NCI-H2029 treated with DMSO at 0.1 percent for 48 hours (cell line): ENCODE measurements at places on chromosomes 4 and X.
A peak's percentile ranks its signal among the peaks of the same experiment; 100 is the strongest.

DNA sequence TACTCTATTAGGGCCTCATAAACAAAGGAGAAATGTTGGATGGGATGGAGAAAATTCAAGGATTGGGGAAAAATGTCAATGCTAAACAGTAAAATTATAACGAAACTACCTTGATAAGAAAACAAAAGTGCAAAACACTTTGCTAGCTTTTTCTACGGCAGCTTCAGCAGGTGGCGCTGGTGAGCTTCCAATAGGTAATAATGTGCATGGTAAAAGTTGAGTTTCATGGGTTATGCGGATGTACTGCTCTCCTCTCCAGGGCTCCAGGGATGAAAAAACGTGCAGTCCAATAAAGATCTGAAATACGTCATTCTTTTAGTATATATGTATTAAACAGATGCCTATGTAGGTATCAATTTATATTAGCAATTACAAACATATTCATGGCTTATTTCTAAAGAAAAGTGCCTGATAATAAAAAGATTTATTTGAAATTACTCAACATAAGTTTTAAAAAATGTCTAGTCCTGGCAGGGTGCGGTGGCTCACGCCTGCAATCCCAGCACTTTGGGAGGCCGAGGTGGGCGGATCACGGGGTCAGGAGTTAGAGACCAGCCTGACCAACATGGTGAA is 239.6 kb downstream of the GRXCR1 start:
- DNase-seq, result peak; percentile 7

GRCh38 chrX:107452581-107452980 is 3.1 kb downstream of the FRMPD3 start:
- DNase-seq, result no peak

GRCh38 chr4:110247591-110247990 is 49.2 kb upstream of the ELOVL6 start:
- no peak for DNase-seq

- no peak for DNase-seq
These were observed 119.5 kb upstream of the LIMCH1 start for GRCh38 chr4:41418444-41418843.

DNA sequence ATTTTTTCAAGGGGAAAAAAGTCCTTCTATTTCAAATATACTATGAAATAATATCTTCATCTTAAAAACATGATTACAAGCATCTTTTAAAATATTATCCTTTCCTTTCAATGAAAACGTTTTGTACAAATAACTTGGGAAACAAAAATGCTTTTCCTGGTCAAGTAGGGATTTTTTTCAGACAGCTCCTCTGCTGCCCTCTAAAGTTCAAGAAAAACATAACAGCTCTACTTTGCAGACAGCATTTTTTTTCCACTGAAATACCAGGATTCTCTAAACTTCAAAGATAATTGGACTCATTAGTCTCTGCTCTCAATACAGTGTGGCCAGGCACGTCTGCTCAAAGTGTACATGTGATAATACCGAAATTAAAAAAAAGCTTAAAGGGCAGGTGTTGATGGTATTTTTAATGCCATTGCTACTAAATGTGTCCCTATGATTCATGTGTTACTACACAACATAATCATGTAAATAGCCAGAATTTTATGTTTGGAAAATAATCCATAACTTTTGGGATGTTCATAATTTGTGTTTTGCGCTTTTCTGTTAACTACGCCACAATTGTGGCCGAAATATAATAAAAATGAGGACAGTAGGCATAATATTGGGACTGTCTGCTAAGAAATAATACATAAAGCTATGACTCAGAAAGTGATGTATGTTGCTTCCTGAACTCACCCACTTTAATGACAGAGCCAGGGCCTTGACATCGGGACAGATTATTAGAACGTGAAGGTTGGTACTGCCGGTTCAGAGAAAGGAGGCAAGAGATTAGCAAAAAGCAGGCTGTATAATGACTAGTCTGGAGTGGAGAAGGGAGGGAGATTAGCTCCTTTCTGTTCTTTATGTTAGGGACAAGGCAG is 478.9 kb downstream of the KCNIP4 start:
- peak; percentile 14 for DNase-seq

DNA sequence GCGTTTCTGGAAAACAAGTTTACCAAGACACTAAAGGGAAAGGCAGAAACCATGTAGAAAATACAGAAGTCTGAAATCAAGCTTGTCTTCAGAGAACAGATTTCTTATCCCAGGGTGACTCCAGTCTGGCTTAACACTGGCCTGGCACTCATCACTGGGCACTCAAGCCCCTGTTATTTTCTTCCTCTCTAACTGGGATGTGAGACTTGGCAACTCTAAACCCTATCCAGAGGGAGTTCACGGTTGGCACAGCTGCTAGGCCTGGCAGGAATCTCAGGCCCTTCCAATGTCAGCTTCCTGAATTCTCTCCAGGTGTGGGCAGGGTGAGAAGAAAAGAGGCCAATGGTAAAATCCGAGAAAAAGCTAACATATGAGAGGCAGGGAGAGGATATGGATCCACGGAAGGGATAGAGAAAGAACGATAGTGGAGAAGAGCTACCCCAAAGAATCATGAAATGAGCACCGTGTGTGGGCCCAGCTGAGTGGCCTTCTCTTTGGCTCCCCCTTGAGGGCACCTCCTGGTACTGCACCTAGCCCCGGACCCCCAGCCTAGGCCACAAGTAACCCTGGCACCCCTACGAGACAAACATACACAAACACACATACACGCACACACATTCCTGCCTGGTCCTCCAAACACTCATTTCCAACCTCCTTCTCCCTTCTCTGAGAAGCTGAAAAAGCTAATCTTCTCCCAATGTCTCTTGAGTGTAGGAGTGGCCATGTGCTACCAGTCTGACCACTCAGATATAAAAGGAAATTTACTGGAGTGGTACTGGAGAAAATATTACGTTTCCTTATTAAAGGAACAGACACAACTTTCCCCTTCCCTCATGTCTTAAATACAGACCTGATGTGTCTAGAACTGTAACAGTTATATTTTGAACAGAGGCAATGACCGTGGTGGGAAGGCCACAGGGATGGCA is 16.6 kb upstream of the PTCHD1 start:
- DNase-seq, result no peak

DNA sequence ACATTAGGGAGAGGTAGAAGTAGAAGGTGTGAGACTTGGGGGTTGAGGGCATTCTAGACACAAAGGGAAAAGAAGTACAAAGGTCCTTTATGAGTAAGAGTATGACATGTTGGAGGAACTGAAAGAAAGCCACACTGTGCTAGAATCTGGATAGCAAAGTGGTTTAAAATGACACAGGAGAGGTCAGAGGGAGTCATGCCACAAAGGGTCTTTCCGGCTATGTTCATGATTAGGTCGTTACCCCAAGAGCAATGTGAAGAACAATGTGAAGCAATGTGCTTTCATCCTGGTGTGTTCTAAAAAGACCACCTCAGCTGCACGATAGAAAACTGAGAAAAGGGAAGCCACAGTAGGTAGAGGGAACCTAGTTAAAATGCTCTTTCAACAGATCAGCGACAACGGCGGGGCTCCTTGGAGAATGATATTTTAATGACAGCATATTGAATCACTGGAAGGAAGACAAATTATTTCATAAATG is 29.2 kb downstream of the SMIM14 start:
- no peak for DNase-seq

DNA sequence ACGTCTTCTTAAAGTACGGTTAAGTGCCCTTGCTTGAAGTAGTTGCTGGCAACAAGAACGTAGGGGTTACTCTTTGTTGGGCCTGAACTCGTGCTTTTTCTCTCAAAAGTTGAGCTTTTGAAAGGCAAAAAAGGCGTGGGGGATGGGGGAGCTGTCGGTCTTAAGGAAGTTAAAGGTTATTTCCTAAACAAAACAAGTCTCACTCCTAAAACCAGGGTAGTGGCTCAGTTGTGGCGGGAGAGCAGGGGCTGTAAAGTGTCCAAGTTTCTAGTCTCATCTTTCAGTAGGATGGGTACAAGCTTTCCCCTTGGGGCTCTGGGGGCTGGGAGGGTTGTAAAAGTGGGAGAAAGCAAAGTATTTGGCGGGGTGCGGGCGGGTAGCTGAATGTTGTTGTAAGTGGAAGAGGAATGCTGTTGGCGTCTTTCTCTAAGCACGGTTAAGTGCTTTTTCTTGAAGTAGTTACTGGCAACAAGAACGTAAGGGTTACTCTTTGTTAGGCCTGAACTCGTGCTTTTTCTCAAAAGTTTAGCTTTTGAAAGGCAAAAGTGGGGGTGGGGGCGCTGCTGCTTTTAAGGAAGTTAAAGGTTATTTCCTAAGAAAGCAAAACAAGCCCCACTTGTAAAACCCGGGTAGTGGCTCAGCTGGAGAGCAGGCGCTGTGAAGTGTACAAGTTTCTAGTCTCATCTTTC is 904 bp upstream of the WDR1 start:
- no peak for DNase-seq

DNA sequence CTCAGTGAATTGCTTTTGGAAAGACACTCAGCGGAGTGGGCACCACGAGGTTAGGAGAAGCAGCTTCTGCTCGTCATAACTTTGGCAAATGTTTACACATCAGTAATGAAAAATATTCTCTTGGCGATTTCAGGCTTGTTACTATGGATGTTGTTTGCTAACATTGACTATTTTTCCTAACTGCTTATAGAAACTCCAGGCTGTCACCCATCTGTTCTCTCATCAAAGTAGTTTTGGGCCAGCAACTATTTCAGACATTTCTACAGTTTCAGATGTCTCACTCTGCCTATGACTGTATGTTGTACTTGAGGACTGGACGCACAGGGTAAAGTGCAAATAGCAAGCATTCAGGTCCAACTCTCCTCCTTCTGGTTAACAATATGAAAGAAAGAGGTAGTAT is 346.7 kb downstream of the TRIML1 start:
- DNase-seq, result no peak

GRCh38 chr4:18398661-18399060 is 377.1 kb upstream of the LCORL start:
- no peak for DNase-seq

DNA sequence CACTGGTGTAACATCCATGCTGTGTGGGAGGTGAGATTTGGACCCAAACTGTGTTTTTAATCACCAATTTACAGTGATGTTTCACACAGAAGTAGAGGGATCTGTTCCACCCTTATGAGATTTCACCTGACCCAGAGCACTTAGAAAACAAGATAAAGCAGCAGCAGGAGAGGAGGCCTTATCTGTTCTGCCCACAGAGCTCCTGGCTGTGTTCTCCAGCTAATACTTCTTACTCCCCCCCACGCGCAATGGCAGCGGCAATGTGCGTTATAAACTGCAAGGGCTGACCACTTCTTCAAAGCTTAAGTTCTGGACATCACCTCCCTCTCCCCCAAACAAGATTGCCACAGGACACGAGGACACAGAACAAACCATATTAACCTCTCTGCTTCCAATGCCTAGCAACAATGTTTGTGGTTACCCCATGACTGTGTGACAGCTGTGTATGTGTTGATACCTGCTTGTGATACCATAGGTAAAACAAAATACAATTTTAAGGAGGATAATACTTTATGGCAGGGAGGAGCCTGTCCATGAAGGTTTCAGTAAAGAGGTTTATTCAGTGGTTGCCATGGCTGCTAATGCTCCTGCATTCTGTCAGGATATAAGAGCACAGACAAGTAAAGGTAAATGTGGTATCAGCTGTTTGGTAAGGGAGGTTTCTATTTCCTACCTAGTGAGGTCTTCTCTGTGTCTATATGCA is 210.0 kb downstream of the SOWAHB start:
- no peak for DNase-seq

GRCh38 chrX:147838465-147839131 is 73.1 kb upstream of the FMR1 start:
- no peak for DNase-seq
